ENCODE measurements at places on chromosomes 13 and 19.

- peaks cover 6% of the 10 kb centered on the region for H3K36me3 ChIP-seq
- peaks cover 59% of the 10 kb centered on the region for H3K4me1 ChIP-seq
- H3K27me3 ChIP-seq, result no peaks in the 10 kb centered on the region
- peak overlapping the region; percentile 88 for H3K4me3 ChIP-seq
- DNase-seq, result no peak
Observed at GRCh38 chr19:10568062-10568825, 535 bp downstream of the CDKN2D start.

DNA sequence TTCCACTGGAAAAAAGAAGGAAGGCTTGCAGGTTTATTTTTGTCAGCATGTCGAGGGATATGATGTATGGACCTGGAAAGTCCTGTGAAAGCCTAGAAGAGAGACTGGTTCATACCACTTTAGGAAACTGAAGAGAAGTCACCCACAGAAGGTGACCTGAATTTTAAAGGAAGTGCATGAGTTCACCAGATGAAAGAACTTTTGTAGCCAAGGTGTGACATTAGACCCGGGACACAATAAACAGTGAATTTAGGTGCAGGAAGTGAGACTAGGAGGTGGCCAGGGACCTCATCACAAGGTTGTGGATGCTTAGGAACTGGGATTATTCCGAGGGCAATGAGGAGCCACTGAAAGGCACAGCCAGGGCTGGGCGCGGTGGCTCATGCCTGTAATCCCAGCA, 79.1 kb downstream of the ZNF429 start:
- no peak overlapping the region for H3K27ac ChIP-seq
- peaks cover 10% of the 10 kb centered on the region for H3K36me3 ChIP-seq
- H3K27me3 ChIP-seq, result peaks cover 38% of the 10 kb centered on the region
- H3K4me1 ChIP-seq, result peaks cover 3% of the 10 kb centered on the region
- H3K4me3 ChIP-seq, result no peak overlapping the region

- H3K4me1 ChIP-seq, result peaks cover 20% of the 10 kb centered on the region
- no peak overlapping the region for H3K4me3 ChIP-seq
- no peak for DNase-seq
- H3K36me3 ChIP-seq, result peaks cover 21% of the 10 kb centered on the region
- no peak overlapping the region for H3K27ac ChIP-seq
Observed at GRCh38 chr19:41431426-41432386, 4.5 kb upstream of the B3GNT8 start.

DNA sequence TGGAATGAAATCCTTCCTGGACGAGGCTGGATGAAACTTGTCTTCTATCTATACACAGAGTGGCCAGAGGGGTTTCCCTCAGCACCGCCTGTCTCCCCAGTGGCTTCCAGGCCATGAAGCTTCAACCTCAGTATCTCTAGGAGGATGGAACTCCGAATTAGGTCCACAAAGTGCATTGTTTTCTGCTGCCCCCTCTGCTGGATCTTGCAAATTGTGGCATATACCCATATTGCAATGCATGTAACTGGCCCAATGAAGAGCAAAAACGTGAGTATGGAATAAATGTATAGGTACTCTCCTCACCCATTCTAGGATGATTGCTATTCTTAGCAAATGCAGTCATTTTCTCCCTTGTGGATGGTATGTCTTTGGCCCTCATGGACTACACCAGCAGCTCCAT, 14.7 kb upstream of the LILRB4 start:
- H3K27me3 ChIP-seq, result peaks cover 5% of the 10 kb centered on the region
- no peaks in the 10 kb centered on the region for H3K36me3 ChIP-seq
- H3K27ac ChIP-seq, result no peak overlapping the region
- H3K4me1 ChIP-seq, result peaks cover 8% of the 10 kb centered on the region

DNA sequence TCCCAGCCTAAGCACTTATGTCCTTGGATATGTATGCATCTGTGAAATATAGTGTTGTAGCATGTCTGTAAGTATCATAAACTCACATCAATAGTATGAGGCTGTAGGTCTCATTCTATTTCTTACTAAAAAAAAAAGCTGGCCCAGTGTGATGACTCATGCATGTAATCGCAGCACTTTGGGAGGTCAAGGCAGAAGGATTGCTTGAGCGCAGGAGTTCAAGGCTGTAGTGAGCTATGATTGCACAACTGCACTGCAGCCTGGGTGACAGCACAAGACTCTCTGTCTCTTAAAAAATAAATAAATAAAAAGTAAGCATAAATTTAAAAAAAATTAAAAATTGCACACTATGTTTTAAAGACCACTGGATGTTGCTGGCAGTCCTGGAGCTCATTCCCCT, 79.1 kb upstream of the SPATA13 start:
- H3K4me3 ChIP-seq, result no peak overlapping the region

GRCh38 chr19:18102916-18103542, 5.5 kb downstream of the MAST3 start:
- H3K27me3 ChIP-seq, result no peaks in the 10 kb centered on the region
- DNase-seq, result no peak
- peaks cover 48% of the 10 kb centered on the region for H3K36me3 ChIP-seq
- peak overlapping the region; percentile 56 for H3K27ac ChIP-seq
- peaks cover 85% of the 10 kb centered on the region for H3K4me1 ChIP-seq

DNA sequence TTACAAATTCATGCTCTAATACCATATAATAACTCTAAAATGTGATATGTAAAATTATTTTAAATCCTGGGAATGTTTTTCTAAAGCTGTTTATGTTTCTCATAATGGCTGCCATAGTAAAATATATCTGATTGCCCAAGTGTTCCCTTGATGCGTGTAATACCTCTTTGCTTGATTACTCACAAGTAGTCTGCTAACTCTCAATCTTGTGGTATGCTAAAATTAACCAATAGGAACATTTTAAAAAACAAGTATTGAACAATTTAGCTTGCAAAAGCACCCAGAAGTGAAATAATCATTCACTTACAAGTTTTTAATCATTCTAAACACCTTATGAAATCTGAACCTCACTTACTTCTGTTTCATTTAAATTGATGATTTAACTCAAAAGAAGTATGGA, 386.0 kb upstream of the ATXN8OS start:
- H3K4me3 ChIP-seq, result no peak overlapping the region
- H3K27ac ChIP-seq, result no peak overlapping the region

- DNase-seq, result no peak
- peaks cover 55% of the 10 kb centered on the region for H3K36me3 ChIP-seq
- H3K27me3 ChIP-seq, result no peaks in the 10 kb centered on the region
Observed at GRCh38 chr13:98496966-98497365, 79.9 kb downstream of the STK24 start.

DNA sequence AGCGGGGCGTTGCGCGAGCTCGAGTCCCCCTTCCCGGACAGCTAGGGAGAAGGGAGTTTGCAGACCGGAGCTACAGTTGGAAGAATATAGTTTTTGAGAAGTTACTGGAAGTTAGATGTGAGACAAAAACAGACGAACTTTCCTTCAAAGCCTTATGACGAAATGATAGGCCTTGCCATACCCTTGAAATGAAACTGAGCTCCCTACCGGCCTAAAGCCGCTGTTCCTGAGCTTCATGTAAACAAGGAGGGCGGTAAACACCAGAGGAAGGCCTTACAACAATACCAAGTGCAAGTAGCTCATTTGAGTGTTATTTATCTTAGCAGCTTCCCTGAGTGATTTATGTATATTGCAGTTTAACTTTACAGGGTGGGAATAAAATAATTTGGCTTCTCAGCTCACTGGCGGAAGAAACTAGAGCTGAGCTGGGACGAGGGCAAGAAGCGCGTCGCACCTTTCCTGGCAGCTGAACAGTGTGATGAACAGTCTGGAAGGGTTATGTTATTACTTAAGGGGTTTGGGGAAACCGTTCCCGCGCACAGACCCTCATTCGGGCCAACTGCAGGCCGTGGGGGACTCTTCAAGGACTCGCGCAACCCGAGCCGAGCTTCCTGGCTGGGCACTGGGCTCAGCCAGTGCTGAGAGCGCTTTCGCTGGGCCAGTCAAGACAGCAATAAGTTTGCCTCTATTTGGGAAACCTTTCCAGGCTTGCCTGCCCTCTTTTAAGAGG, 111.2 kb downstream of the KCNRG start:
- peaks cover 19% of the 10 kb centered on the region for H3K36me3 ChIP-seq
- peaks cover 45% of the 10 kb centered on the region for H3K4me1 ChIP-seq
- no peak for DNase-seq
- H3K27ac ChIP-seq, result peak overlapping the region; percentile 98

- no peaks in the 10 kb centered on the region for H3K27me3 ChIP-seq
- H3K4me3 ChIP-seq, result no peak overlapping the region
- H3K4me1 ChIP-seq, result no peaks in the 10 kb centered on the region
- DNase-seq, result no peak
- no peak overlapping the region for H3K27ac ChIP-seq
Observed at GRCh38 chr19:7558667-7559066, 23.1 kb downstream of the PNPLA6 start.

- no peaks in the 10 kb centered on the region for H3K36me3 ChIP-seq
- peaks cover 13% of the 10 kb centered on the region for H3K27me3 ChIP-seq
- no peak overlapping the region for H3K27ac ChIP-seq
- no peak for DNase-seq
- H3K4me1 ChIP-seq, result no peaks in the 10 kb centered on the region
Observed at GRCh38 chr13:101115762-101116171, 300.5 kb downstream of the NALCN start.

- H3K4me3 ChIP-seq, result no peak overlapping the region
- no peak for DNase-seq
- H3K27me3 ChIP-seq, result peaks cover 6% of the 10 kb centered on the region
- no peaks in the 10 kb centered on the region for H3K4me1 ChIP-seq
- H3K36me3 ChIP-seq, result no peaks in the 10 kb centered on the region
Observed at GRCh38 chr13:44746690-44747089, 170.6 kb upstream of the TSC22D1 start.

GRCh38 chr13:33232883-33233282, 52.7 kb downstream of the STARD13 start:
- H3K36me3 ChIP-seq, result peaks cover 13% of the 10 kb centered on the region
- H3K27ac ChIP-seq, result no peak overlapping the region
- H3K4me1 ChIP-seq, result peaks cover 3% of the 10 kb centered on the region
- no peak overlapping the region for H3K4me3 ChIP-seq
- no peak for DNase-seq

- no peaks in the 10 kb centered on the region for H3K27me3 ChIP-seq
- no peak for DNase-seq
- peak overlapping the region; percentile 42 for H3K27ac ChIP-seq
- peaks cover 71% of the 10 kb centered on the region for H3K4me1 ChIP-seq
- no peak overlapping the region for H3K4me3 ChIP-seq
Observed at GRCh38 chr19:1411255-1412191, 4.1 kb downstream of the DAZAP1 start.

DNA sequence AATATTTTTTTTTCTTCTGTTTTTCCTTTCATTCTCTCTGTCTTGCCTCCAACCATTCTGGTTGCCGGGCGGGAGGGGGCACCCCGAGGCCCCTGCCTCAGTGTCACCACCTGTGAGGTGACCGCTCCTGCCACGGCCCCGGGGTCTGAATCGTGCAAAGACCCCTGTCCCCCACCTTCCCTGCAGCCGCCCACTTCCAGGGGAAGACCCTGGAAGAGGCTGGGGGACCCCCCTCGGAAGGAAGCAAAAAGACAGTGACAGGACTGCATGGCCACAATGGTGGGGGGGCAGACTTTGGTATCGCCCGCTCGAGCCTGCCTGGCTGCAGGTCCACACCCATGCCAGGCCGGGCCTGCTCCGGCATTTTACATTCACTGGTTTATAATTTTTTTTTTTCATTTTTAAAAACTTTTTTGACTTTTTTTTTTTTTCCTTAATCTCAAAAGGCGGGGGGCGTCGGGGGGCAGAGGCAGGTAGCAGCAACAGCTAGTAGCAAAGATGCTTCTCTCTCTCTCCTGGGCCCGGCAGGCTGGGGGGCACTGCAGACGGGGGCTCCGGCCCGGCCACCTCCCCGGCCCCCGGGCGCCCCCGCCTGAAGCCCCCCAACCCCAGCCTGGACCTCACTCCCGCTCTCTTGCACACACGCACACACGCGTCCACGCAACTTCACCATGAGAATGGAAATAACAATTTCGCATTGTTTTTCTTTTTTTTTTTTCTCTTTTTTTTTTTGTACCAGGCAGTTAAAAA, 22.6 kb downstream of the ZBTB7A start:
- no peak for DNase-seq
- peaks cover 3% of the 10 kb centered on the region for H3K4me1 ChIP-seq
- H3K4me3 ChIP-seq, result no peak overlapping the region

DNA sequence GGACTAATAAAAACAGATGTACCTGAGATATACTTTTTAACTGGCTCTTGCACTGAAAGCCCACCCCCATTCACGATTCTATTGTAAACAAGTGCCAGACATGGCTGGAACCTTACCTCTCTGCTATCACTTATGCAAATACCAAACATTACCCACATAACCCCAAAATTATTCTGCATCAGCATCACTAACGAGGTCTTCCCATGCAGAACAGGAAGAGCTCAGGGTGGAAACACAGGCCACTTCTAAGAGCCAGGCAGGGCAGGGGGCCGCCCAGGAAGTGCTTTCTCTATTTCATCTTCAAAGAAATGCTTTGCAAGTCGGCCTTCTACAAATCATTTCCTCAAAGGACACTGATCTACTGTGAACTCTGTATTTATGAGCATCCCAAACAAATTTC, 7.3 kb downstream of the IRS2 start:
- no peak overlapping the region for H3K4me3 ChIP-seq
- DNase-seq, result no peak
- H3K27ac ChIP-seq, result no peak overlapping the region
- no peaks in the 10 kb centered on the region for H3K36me3 ChIP-seq
- peaks cover 33% of the 10 kb centered on the region for H3K4me1 ChIP-seq

DNA sequence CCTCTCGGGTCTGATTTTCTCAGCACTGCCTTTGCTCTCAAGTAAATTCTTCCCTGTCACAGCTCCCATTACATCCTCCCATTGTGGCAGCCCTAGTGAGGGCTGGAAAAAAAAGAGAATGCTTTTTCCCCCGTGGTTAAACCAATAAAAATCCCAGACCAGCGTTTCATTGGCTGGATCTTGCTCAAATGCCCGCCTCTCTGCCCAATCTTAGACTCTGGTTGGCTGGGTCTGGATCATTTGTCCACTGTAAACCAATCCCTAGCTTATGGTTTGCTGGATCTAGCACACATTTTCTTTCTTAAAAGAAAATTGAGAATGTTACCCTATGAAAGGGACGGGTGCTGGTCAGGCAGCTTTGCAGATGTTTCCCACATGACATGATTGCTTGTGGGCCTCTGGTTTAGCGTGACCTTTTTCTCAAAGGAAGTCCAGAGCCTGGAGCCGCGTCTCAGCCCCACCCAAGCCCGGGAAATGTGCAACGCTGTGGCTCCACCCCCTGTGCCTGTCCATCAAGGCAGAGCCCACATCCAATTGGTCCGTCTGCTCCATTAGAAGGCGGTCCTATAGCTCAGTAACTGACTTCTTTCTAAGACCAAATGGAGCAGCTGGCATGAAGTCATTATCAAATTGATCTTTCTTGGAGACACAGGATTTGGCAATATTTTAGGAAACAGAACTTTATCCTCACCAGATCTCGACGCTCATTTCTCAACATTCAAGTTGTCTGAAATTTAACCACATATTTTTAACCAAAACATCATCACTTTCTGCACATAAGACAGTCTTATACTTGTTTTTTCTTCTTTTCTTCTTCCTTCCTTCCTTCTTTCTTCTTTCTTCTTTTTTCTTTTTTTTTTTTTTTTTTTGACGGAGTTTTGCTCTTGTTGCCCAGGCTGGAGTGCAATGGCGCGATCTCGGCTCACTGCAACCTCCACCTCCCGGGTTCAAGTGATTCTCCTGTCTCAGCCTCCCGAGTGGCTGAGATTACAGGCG, 2.6 kb upstream of the MCEMP1 start:
- H3K27ac ChIP-seq, result peak overlapping the region; percentile 14
- DNase-seq, result no peak
- H3K4me3 ChIP-seq, result no peak overlapping the region
- H3K27me3 ChIP-seq, result peaks cover 54% of the 10 kb centered on the region
- peaks cover 3% of the 10 kb centered on the region for H3K36me3 ChIP-seq

GRCh38 chr13:35140321-35140720, 198.3 kb downstream of the NBEA start:
- DNase-seq, result no peak
- no peaks in the 10 kb centered on the region for H3K27me3 ChIP-seq
- H3K4me3 ChIP-seq, result no peak overlapping the region
- peaks cover 5% of the 10 kb centered on the region for H3K4me1 ChIP-seq
- no peak overlapping the region for H3K27ac ChIP-seq
- H3K36me3 ChIP-seq, result no peaks in the 10 kb centered on the region
